ENCODE measurements at places on chromosomes 2 and 18.

DNA sequence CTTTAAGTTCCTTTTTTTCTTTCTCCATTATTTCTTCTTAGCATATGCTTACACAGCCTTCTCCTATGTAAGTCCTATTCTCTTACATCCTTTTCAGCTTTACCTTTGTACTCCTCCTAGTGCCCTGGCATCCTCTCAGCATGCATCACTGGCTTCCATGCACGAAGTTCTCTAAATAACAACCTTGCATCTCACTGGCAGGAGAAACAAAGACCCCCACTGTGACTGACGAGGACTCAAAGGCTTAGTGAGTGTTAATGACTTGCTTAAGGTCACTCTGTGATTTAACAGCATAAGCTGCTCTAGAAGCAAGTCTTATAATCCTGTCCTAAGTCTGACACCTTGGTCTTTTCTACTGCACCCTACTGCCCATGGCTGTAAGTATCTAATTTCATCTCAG lies 1236.0 kb upstream of the CELF4 start:
- DNase-seq: no peak

DNA sequence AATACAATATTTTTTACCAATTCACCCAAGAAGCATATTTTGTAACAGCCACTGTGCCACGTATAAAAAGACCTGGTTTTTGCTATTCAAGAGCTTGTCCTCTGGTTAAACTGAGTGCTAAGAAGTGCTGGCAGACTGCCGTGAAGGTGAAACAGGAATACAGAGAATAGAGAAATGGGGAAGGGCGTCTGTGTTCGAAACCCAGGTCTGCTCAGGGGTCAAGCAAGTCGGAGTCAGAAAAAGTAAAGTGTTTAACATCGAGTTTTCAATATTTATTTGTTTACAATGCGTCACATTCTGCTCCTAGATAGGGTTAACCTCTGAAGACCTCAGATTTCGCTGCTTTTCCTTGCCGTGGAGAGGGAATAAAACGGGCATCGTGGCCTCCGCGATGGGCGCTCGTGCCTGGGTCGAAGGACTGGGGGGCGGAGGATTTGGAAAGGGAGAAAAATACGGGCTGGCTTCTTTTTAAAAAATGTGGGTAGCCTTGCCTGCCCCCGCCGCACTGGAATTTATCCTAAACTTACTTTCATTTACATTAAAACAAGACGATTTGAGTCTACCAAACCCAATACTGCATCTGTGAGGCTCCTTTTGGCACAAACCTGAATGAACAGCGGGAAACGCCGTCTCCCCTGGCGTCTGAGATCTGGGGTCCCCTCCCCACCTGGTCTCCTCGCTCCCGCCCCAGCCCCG lies 1.1 kb upstream of the SNTG2 start:
- DNase-seq: no peak

- no peak for DNase-seq
Measured at GRCh38 chr2:176211110-176211509, 22.6 kb downstream of the HOXD1 start.

GRCh38 chr2:59959944-59960343 lies 593.5 kb downstream of the BCL11A start:
- no peak for DNase-seq

DNA sequence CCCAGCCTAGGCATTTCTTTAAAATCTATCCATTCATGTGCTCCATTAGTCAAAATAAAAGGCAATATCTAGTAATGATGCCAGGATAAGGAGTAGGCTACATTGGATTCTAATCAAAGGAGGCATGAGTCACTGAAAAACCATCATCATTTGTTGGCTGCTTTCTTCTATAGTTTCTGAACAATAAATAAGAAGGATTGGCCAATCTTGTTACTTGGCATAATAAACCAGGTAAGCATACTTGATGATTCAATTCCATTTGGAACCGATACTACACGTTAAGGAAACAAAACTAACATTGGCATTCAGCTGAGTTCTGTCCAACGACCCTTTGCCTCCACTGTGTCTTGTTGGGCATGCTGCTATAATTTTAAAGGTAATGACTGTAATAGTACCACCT lies 27.2 kb downstream of the ATP8B1 start:
- no peak for DNase-seq

DNA sequence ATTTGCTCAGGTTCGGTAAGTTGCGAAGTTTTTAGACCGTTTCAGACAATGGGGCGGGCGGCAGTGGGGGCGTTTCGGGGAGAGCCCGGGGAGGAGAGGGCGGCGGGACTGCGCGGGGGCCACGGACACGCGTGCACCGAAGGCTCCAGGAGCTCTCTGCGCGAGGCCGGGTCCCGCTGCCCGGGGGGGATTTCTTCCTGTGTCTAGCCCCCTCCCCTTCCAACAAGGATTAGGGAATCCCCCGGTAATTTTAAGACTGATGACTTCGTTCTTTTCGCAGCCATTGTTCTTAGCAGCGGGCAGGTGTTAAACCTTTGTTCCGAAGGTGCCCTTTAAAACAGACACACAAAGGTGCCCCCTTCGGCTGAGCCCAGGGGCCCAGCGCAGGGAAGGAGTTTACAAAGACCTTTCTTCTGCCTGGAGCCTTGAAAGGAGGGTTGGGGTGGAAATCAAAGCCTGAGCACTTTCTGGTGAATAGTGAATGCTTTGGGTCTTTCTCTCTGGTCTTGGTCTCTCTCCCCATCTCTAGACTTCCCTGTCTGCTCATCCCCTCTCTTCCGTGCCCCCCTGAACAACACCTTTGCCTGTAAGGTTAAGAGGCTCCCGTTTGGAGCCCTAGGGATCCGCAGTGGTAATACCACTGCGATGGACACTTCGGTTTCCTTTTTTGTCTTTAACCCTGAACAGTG lies 2.1 kb downstream of the TRIB2 start:
- DNase-seq: no peak

DNA sequence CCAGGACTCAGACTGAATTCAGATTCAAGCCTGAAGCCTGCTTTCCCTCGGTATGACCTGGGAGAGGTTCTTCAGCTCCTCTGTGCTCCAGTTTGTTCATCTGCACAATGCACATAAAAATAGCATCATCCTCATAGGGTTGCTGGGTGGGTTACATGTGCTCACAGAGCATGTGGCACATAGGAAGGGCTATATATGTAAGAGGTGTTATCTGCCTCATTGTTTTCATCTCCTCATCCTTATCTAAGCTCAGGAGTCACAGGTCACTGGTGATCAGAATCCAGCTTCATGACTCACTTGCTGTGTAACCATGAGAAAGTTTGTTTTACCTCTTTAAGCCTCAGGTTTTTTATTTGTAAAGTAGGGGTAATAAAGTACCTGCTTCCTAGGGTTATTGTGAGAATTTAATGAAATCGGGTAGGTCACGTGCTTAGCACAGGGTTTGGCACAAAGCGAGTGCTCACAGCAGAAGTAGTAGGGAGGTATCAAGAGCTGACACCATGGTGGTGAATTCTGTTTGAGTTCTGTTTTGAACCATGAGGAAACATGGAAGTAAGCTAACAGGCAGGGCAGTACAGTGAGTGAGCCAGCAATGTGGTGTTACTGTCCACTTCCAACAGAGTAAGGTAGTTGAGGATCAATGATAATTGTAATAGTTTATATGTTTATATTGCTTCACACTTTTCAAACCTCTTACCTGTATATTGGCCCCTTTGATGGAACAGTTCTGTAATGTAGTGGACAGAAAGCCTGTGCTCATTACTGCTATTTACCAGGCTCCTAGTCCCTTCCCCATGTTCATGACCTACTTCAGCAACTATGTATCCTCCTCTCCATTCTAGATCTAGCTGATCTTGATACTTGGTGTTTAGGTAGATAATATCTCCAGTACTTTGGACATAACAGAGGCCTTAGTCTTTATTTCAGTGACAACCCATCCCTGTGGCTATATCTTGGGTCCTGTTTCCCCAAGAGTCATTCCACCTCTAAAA lies 141.4 kb upstream of the LTBP1 start:
- no peak for DNase-seq

DNA sequence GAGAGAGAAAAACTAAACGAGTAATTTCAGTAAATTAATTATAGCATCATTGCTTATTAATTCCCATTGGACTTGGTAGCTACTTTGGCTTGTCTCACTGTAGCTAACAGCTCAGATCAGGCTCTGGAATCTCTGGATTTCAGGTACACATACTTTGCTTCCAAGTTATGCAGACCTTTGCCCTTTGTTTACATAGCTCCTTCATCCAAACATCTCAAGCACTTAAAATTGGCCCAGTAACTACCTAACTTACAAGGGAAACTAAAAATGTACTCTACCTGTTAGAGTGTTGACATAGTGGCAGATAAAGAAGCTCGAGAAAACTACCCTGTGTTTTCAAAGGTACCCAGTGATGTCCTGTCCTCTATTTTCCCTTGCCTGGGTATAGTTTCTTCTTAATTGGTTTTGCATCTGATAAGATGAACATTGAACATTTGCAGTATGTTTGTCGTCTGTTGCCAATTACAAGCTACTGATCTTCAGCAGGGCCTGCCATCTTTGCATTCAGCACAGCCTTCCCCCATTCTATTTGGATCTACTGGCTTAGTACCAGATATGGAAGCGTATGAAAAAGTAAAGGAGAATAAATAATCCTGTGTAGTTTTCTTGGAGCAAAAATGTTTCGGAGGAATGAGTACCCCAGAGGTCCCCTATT lies 601.5 kb upstream of the FANCL start:
- no peak for DNase-seq

DNA sequence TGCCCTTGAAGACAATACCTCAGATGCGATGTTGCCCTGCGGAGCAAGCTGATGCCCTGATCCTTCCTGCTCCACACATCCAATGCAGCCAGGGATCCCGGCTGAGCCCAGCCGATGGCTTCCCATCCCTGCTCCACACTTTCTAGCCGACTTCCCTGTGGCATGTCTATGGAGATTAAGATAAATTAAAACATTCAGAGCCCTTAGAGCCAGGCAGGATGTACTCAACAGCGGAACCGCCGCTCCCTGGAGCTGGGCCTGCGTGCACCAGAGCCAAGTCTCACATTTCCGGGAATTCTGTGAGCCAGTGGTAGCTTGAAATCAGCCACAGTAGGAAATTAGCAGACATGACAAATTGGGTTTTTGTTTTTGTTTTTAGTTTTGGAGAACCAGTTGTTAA lies 620.6 kb downstream of the GALR1 start:
- DNase-seq: no peak

- no peak for DNase-seq
Measured at GRCh38 chr2:23681356-23682140, 245.4 kb downstream of the ATAD2B start.

GRCh38 chr18:33749834-33750233 lies 171.8 kb downstream of the ASXL3 start:
- no peak for DNase-seq

- DNase-seq: no peak
Measured at GRCh38 chr2:74864728-74865722, 31.1 kb downstream of the HK2 start.

DNA sequence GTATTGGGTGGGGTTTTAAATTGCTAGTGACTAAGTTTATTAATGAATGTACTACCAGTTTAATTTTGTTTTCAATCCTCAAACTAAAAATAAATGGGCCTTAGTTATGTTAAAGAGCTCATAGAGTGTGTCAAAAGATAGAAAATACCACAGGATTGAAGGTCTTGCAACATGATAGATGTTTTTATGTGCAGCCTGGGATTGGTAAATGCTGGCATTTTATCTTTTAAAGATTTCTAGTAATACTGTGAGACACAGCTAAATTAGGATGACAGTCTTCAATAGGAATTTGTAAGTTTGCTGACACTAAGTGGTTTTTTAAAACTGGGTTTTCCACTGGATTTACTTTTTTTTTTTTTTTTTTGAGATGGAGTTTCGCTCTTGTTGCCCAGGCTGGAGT lies 122.3 kb downstream of the HAUS1 start:
- DNase-seq: no peak

DNA sequence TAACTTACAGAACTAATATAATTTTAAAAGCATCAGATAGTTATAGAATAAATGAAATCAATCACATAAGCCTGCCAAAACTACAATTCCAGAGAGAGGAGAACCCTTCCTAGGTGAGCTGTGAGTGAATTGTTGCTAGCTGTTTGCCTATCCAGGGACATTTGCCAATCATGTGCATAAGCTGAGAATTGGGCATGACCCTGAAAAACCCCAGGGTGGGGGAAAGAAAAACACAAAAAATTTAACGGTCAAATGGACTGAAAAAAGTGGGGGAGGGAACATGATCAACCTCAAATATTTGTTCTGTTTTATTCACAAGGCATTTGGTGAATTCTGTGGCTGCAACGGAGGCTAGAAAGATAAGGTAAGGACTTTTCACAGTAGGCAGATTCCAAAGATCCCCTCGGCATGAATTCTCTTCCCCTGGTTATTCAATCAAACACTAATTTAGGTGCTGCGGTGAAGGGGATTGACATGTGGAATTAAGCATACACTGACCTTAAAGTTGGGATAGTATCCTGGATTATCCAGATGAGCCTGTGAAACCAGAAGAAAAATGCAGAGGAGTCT lies 203.9 kb upstream of the RGPD4 start:
- DNase-seq: no peak

- no peak for DNase-seq
Measured at GRCh38 chr2:75560022-75560767, 544 bp downstream of the EVA1A start.

GRCh38 chr18:3434685-3435084 lies 15.3 kb upstream of the TGIF1 start:
- DNase-seq: no peak

DNA sequence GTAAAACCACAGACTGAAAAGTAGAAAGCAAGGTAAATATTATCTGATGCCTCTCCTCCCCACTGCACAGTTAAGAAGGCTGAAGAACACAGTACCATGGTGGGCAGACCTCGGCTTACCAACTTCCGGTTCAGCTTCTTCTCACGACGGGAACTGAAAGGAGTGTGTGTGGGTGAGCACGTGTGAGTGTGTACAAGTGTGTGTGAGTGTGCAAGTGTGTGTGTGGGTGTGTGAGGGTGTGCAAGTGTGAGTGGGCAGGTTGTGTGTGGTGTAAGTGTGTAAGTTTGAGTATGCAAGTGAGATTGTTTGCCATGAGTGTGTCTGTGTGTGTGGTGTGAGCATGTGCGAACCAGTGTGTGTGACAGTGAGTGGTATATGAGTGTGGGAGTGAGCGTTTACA lies 103.5 kb downstream of the ADD2 start:
- DNase-seq: no peak

GRCh38 chr2:10519394-10519740 lies 71.2 kb upstream of the ODC1 start:
- DNase-seq: no peak

Measured in stimulated activated CD4-positive, alpha-beta T cell treated with anti-CD3 and anti-CD28 coated beads, Interleukin-1b, Interleukin-23, amount 100 ng/mL, for 24 hours (primary cell).